LHCN-M2 (cell line): ENCODE measurements at places on chromosomes 12 and 14.
A peak's percentile ranks its signal among the peaks of the same experiment; 100 is the strongest.

GRCh38 chr12:123931686-123932321 lies 40.8 kb downstream of the CCDC92 start:
- no peak for DNase-seq

- no peak for DNase-seq
Measured at GRCh38 chr12:823028-823698, 70.8 kb downstream of the WNK1 start.

- DNase-seq: no peak
Measured at GRCh38 chr12:117921929-117922777, 46.6 kb downstream of the KSR2 start.

GRCh38 chr12:10641735-10642500 lies 28.5 kb upstream of the MAGOHB start:
- peak; percentile 74 for DNase-seq

- peak; percentile 51 for DNase-seq
Measured at GRCh38 chr12:24991209-24992049, 42.5 kb upstream of the BCAT1 start.

DNA sequence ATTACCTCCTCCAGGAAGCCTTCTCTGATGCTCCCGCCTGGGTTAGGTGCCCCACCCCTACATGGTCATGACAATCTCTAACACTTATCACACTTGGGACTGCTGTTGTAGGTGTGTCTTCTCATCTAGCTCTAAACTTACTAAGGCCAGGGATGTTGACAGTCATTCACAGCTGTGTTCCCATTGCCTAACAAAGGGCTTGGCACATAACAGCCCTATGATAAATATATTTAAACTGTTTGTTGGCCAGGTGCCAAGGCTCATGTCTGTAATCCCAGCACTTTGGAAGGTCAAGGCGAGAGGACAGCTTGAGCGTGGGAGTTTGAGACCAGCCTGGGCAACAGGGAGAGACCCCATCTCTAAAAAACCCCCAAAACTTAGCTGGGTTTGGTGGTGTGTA lies 98.8 kb upstream of the RGS6 start:
- DNase-seq: peak; percentile 1

DNA sequence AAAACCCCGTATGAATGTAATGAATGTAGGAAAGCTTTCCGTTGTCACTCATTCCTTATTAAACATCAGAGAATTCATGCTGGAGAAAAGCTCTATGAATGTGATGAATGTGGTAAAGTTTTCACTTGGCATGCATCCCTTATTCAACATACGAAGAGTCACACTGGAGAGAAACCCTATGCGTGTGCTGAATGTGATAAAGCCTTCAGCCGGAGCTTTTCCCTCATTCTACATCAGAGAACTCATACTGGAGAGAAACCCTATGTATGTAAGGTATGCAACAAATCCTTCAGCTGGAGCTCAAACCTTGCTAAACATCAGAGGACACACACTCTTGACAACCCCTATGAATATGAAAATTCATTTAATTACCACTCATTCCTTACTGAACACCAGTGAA lies 23.8 kb downstream of the ZNF891 start:
- DNase-seq: peak; percentile 10

GRCh38 chr12:103742349-103742932 lies 98.6 kb downstream of the NT5DC3 start:
- DNase-seq: no peak

DNA sequence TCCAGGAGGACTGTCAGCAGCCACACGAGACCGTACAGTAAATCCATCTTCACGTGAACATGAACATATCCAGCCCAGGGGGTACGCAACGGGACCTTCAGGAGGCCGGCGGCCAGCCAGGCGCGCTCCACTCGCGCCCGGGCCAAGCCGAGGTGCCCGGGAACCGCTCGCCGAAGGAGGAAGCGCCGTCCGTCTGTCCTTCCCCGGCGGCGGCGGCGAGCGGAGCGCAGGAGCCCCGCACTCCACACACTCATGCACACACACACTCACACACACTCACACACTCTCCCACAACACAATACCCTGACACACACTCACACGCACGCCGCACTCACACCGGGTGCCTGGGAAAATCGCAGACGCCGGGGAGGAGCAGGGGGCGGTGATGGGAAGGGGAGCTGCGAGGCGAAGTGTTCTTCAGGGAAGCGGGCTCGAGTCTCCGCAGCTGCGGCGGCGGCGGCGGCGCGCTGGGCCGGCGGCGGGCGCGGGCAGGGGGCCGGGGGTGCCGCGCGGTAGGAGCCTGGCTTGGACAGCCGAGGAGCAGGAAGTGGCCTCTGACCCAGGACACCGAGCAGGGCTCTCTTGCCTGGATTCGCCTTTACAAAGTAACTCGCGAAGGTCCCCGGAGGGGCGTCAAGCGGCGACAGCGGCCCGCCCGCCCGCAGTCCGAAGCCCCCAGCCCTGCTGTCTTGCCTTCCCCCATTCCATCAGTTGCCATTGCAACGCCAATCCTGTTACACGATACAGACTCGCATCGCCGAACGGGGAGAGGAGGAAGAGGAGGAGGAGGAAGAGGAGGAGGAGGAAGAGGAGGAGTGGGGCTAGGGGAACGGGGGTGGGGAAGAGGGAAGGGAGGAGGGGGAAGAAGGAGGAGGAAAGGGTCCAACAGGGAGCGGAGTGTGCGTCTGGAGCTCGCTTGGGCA lies 601 bp downstream of the MDGA2 start:
- DNase-seq: no peak

DNA sequence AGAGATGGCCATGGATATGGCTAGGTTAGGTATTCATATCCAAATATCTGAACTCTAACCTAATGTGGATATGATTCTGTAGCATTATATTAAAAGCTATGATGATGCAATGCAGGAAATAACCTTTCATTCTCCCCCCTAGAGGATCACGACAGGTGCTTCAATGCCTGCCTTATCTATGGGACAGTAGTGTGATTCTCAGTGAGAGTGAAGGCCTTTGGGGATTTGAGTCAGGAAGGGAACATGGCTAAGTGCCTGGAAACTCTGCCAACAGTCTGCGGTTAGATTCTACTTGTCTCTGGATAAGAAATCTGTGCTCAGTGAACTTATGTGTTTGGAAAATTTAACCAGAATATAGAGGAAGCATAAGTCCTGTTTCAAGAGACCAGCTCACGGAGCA lies 81.8 kb downstream of the SLC38A1 start:
- DNase-seq: peak; percentile 94

GRCh38 chr12:4091016-4091743 lies 182.4 kb upstream of the CCND2 start:
- no peak for DNase-seq

GRCh38 chr14:75138492-75138891 lies 11.6 kb upstream of the NEK9 start:
- no peak for DNase-seq

DNA sequence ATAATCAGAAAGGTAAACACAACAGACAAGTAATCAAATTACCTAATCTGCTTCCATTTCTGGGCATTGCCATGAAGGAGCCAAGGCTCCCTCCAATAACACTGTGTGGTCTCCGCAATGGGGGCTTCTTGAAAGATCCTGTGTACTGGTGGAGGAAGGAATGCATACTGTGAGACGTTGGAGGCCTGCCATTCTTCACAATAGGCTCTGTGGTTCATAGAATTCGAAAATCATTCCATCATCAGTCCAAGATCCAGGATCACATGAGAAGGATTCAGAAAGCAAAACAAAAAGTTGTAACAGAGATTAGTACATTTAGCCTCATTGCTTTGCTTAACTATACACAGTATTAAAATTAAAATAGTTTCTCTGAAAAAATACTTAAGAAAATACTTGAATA lies 76.3 kb downstream of the CDK17 start:
- no peak for DNase-seq

DNA sequence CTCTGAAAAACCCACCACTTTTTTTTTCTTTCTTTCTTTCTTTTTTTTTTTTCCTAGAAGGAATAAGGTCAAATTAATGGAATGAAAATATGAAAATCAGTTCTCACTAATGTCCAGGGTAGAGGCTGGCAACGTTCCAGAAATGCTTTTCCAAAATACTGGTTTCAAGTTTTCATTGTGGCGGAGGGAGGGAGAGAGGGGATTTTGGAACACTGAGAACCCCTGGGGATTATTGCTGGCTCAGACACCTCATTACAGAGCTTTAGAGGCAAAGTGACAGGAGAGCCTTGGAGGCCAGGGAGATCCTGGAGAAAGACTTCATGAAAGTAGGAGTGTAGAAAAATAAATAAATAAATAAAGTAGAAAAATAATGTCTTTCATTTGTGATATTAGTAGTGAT lies 45.4 kb downstream of the ALX1 start:
- no peak for DNase-seq

GRCh38 chr12:66255737-66256136 lies 46.6 kb upstream of the HELB start:
- DNase-seq: no peak

- no peak for DNase-seq
Measured at GRCh38 chr12:83461336-83461935, 774.7 kb downstream of the TMTC2 start.

GRCh38 chr12:21144309-21144708 lies 13.3 kb downstream of the SLCO1B1 start:
- DNase-seq: no peak

GRCh38 chr14:77327111-77327510 lies 6.3 kb downstream of the GSTZ1 start:
- DNase-seq: no peak

DNA sequence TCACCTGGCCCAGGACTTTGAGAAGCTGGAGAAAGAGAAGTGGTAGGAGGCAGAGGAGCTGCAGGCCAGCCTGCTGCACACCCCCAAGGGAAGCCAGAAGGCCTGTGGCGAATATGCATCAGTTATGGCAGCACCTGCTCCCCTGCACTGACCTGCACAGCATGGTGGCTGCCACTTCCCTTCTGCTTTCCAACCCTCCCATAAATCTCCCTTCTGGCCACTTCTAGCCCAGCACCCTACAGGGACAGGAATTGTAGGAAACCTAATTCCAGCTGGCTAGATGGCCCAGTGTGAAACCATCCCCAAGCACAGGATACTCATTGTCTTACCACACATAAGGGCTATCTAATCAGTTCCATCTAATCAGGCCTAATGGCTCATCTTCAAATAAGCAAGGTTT lies 136.3 kb downstream of the TBX3 start:
- no peak for DNase-seq

DNA sequence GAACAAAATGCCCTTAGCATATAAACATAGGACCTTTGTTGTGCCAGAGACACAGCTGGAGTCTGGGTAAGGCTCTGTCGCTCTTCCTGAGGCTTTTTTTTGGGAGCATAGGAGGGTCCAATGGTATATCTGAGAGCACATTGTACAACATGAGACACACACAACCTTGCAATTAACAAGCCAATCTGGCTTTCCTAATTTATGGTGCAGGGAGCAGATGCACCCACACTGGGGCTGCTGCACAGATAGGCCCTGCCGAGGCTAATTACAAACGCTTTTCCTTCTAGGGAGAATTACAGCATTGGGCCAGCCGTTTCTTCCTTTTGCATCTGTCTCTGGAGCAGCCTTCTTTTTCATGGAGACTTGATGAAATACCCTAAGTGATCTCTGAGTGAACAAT lies 75.0 kb upstream of the OVCH1 start:
- no peak for DNase-seq

- peak; percentile 95 for DNase-seq
Measured at GRCh38 chr12:1429980-1430379, 164.4 kb downstream of the FBXL14 start.

- DNase-seq: peak; percentile 26
Measured at GRCh38 chr12:45727980-45728629, 1.4 kb upstream of the ARID2 start.

- DNase-seq: no peak
Measured at GRCh38 chr12:80834724-80835123, 103.0 kb downstream of the LIN7A start.

DNA sequence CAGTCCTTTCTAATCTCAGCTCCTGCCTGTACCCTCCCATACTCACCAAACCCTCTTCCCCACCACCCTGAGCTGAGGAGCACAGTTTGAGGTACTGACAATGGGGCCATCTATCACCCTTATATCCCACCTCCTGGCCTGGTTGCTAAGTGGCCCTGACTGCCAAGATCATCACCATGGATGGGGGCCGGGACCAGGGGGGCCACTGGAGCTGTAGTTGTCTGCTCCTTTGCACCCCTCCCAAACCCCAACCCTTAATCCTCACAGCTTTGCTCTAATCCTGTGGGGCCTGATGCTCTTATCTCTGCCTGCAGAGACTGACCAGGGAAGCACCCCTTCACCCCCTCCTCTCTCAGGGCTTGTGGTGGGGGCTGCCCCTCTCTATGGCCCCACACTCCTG lies 395 bp upstream of the GNB3 start:
- DNase-seq: no peak

DNA sequence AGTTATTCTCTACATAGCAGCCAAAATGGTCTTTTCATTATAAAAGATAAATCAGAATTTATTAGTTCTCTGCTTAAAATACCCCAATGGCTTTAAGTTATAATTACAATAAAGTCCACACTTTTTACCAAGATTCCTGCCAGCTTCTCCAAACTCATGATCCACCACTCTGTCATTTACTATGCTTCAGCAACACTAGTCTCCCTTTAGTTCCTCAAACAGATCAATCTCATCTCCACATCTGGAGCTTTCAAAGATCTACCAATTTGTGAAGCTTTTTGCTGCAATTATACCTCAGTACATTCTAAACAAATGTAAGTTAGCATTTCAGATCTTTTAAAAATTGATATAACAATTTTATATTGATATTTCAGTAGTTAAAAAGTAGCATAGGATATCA lies 24.9 kb downstream of the CATSPERB start:
- DNase-seq: no peak
